Suppressor macrophage treated with lipopolysaccharide for 1 hour (primary cell): ENCODE measurements at places on chromosomes 5 and 9.
A peak's percentile ranks its signal among the peaks of the same experiment; 100 is the strongest.

DNA sequence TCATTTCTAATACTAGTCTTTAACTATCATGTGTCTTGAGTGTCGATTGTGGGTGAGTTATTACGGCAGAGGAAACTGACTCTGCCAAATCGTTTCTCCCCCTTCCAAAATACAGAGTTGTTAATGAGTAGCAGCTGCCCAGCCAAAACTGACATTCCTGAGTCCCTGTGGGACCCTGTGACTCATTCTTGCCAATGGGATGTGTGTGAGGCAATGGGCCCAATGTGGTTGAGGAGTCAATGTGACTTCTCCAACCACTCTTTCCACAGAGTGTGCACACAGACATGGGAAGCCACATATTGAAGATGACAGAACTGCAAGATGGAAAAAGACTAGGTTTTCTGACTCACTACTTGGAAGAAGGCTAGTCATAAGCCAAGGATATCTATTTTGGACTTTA, 434.7 kb downstream of the DTWD2 start:
- DNase-seq: no peak

GRCh38 chr9:120875643-120875953, 1.4 kb downstream of the PHF19 start:
- no peak for DNase-seq

DNA sequence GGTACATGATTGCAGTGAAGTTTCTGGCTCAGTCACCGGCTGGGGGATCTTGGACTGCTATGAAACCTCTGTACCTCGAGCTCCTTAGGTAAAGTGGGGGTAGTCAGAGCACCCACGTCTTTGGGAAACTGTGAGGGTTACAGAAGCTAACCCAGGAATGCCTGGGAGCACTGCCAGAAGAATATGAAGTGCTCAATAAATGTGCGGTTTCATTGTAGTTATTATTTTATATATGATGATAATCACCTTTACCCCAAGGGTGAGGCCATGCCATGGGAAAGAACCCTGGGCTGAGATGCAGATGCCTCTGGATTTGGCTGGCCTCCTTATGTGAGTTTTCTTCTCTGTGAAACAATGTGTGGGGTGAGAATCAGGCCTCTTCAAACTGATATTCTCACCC, 3.7 kb downstream of the NPR3 start:
- DNase-seq: no peak

- peak; percentile 91 for DNase-seq
Observed at GRCh38 chr9:73200694-73201452, 49.2 kb downstream of the ANXA1 start.

DNA sequence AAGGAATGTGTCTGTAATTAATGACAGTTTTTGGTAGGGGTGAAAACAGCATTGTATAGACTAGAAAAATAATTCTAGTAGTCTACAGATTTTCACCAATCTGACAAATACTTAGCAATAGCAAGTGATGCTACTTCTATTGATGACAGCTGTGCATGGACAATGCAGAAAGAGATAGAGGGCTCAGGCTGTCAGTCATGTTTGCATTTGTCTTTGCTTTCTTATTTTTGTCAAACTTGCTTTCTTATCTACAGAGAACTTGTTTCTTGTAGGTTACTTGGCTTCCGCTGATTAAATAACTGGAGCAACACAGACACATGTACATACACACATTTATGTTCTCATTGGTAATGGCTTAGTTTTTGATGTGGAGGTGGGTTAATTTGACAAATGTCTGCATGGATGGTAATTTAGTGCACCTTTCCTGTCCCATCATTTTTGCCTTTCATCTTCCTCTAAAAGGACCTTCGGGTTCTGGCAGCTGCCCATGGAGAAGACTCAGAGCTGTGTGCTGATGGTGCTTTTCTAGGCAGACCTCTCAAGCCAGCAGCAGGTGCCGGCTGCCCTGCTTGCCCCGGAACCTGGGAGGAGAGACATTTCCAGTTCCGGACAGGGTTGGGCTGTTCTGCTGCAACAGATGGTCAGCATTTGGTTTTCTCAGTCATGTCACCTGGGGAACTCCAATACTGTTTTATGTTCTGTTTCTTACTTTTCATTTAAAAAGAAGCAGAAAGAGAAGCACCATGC, 28.8 kb downstream of the CAMK4 start:
- no peak for DNase-seq

GRCh38 chr9:32550150-32550561, 2.0 kb upstream of the SMIM27 start:
- no peak for DNase-seq

DNA sequence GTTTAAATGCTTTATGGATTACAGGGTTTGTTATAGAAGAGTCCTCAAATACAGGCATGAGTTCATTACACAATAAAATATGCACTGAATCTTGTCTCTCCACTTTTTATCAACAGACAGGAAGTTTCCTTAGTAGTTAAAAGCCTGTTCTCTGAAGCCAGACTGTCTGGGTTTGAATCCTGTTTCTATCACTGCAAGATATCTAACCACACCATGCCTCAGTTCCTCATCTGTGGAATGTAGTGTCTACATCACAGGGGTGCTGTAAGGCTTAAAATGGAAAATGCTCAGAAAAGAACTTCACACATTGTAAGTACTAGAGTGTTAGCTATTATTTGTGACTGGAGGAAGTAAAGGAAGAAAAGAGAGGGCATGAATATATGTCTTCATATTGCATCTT, 9.3 kb downstream of the LIX1 start:
- DNase-seq: no peak

DNA sequence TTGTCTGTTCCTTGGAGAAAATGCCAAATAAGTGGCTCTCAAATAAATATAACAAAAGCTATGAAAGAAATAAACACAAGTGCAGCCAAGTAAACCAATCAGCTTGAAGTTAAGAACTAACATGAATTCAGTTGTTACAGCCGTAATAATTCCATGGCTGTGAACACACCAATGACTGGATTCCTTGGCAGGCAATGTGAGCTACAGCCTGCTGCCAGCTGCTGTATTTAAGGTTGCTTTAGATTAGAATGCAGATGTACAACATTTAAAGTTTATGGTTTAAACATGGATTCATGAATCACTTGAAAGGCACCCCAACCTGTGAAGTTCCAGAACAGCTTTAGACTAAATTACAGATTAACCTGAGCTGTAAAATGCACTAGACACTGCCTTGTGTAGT, 626.4 kb upstream of the SEMA6A start:
- DNase-seq: no peak

DNA sequence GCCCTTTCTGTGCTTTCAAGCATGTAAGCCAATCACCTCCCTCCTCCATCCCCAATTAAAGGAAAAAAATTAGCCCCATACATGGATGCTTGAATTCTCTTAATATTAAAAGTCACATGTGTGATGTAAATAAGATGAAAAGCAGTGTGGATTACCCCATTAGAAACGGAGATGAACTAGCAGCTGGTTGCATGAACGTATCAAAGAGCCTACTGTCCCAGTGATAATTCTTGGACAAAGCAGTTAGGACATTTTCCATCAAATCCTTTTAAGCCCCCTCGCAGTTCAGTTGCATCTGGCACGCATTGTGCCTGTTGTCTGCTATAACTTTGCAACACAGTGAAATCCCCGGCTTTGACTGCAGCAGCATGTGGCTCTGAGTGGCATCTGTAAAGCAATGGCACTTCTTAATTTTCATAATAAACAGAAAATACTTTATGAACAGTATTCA, 285.6 kb downstream of the FBXL7 start:
- no peak for DNase-seq

GRCh38 chr9:109940561-109940960, 160.6 kb downstream of the PALM2AKAP2 start:
- DNase-seq: peak; percentile 50

GRCh38 chr5:10788358-10788757, 27.3 kb upstream of the DAP start:
- DNase-seq: no peak

DNA sequence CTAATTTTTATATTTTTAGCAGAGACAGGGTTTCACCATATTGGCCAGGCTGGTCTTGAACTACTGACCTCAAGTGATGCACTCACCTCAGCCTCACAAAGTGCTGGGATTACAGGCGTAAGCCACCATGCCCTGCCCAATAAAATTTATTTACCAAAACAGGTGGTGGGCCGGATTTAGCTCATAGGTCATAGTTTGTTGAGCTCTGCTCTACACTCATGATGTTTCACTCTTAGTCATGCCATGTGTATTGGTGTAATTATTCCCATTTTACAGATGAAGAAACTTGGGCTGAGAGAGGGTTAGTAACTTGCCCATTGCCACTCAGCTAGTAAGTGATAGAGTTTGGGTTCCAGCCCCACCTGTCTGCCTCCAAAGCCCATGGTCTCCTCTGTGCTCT, 93.1 kb upstream of the WWC1 start:
- DNase-seq: no peak
